ENCODE measurements at places on chromosomes 1 and 21.
A peak's percentile ranks its signal among the peaks of the same experiment; 100 is the strongest.

GRCh38 chr1:59243550-59243949, 53.3 kb upstream of the FGGY start:
- DNase-seq = no peak

GRCh38 chr1:30656171-30656940, 67.0 kb downstream of the MATN1 start:
- no peak for DNase-seq

GRCh38 chr1:203390298-203390697, 39.4 kb upstream of the FMOD start:
- DNase-seq = no peak

DNA sequence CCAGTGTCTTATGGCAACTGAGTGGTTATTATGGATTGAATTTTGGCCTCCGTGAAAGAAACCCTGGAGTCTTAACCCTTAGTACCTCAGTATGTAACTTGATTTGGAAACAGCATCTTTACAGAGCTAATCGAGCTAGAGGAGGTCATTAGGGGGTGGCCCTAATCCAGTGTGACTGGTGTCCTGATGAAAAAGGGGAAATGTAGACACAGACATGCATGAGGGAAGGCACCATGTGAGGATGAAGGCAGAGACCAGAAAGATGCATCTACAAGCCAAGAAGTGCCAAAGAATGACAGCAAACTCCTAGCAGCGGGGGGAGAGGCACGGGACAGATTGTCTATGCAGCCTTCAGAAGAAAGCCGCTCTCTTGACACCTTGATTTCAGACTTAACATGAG, 14.7 kb downstream of the DOP1B start:
- no peak for DNase-seq

DNA sequence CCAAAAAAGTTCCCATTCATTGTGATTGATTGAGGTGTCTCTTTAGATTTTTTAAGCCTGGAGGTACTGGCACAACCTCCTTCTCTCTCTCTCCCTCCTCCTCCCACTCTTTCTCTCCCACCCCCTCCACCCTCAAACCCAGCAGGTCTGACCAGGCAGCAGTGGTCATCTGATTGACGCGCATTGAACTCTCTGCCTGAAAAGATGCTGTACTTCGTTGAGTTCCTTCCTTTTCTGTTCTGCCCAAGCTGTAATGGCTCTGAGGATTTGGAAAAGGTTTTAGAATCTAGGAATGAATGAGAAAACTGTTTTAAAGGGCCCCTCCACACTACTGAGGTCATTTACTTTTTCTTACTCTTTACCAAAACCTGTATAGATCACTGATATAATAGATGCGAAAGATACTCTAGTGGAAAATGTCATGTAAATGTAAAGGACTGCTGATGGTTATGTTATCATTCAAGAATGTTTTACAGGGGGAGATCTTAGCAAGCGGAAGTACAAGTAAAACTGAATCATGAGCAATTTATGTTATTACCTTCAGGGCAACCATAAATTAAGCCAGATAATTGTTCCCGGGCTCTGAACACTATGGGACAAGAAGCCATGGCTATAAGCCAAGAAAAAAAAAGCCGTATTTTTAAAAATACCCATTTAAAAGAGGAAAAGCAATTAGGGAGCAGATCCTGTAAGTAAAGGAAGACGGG, 25.2 kb upstream of the DYRK1A start:
- no peak for DNase-seq

GRCh38 chr1:178066908-178067614, 26.8 kb upstream of the RASAL2 start:
- no peak for DNase-seq

DNA sequence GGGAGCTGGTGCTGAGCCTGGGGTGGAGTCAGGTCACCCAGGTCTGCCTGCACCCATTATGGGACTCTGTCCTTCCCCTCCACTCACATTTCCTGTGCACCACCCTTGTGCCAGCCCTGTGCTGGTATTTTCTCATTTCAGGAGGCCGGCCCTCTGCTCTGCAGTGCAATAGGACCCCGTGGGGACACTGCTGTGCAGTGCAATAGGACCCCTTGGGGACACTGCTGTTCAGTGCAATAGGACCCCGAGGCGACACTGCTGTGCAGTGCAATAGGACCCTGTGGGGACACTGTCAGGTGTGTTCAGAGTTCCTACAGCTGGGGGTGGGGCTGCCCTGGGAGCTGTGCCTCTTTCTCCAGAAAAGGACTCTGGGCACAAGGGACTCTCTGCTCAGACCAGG, 36.2 kb upstream of the DMBX1 start:
- no peak for DNase-seq

GRCh38 chr1:218521414-218522169, 176.5 kb downstream of the TGFB2 start:
- peak; percentile 45 for DNase-seq

GRCh38 chr1:204065174-204065985, 7.5 kb upstream of the SOX13 start:
- DNase-seq = no peak

DNA sequence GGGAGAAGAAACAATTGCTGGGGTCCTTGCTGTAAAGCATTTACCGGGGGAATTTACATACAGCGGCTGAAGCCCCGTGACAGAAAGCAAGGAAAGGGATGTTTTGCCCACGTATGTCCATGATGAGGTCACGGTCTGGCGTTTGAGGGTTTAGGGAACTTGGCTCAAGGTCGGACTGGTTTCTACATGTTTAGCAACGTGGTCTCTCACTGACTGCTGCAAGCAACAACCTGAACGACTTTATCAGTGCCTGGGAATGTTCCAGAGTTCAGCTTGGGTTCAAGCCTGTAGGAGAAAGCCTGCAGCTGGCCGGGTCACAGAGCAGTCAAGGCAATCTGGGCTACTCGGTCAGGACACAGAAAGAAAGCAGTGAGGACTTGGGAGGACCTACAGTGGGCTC, 323.3 kb downstream of the AJAP1 start:
- no peak for DNase-seq

- no peak for DNase-seq
Observed at GRCh38 chr1:41673378-41673777, 188.9 kb upstream of the EDN2 start.

GRCh38 chr1:247335882-247336281, 4.2 kb upstream of the ZNF496 start:
- DNase-seq = no peak

DNA sequence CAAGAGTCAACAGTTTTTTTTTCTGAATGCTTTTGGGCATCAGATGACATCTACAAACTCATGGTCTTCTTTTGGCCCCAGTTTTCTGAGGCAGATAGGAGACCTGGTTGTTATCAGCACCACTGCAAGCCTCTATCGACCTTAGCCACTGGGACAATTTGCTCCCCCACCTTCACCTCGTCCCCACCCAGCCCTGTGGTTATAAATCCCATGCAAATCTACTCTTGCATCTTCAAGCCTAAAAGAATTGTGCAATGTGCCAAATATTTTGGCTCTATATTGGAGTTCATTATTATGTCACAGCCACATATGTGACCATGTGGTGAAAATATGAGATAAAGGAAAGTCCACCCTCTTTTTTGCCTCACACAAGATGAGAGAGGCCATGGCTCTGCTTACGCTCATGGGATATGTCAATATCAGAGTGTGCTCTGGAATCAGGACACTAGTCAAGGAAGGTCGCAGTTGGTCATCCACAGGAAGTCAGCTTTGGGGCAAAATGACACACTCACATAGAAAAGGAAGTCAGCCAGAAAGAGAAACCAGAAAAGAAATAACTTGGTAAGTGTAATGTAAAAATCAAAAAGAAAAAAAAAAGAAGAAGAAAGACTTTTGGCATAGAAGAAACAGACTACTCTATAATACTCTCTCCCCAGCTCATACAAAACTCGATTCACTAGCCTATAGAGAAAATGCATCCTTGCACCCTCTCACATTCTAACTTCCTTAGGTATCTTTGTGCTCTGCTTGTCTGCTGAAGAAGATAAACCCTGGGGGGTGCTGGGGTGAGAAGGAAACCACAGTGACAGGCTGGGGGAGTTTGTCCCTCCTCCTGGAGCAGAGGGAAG, 21.2 kb downstream of the SLC30A10 start:
- DNase-seq = peak; percentile 2

- DNase-seq = no peak
Observed at GRCh38 chr1:111938536-111938935, 50.9 kb downstream of the KCND3 start.

GRCh38 chr21:44083631-44084291, 23.4 kb upstream of the PWP2 start:
- DNase-seq = no peak

- peak; percentile 45 for DNase-seq
Observed at GRCh38 chr1:179883745-179884138, 1.7 kb downstream of the TOR1AIP1 start.

GRCh38 chr1:208031316-208031931, 120.5 kb upstream of the CD34 start:
- no peak for DNase-seq

DNA sequence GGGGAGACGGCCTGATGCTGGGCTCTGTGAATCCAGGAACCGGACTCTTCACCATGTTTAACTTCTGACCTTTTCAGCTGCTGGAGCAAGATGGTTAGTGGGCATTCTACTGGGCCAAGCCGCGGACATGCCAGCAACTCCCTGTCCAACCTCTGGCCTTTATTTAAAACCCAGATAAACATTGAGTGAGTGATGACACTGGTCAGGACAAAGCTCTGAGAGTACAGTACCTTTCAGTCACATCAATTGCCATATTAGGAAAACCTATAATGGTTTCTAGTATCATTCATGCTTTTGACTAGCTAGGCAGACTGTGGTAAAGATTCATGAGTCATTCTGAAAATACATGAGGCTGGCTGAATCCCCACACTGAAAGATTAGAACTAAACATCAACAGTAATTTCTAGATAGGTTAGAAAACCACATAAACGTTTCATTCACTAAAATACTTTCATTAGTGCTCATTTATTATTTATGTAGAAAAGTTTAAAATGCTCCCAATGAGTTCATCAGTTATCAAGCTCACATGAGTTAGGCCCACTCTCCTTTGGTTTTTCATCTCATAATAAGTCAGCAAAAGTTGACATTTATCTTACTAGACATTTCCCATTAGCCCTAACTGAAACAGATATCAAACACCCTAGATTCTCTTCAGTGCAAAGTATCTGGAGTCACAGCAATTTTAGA, 7.1 kb upstream of the ACTA1 start:
- DNase-seq = no peak

- peak; percentile 2 for DNase-seq
Observed at GRCh38 chr1:102420034-102420433, 423.3 kb upstream of the OLFM3 start.

Data from HepG2 (cell line).